ENCODE measurements at places on chromosomes 5 and 9.

GRCh38 chr5:4116834-4117233 is 521.2 kb downstream of the IRX1 start:
- DNase-seq: no peak

DNA sequence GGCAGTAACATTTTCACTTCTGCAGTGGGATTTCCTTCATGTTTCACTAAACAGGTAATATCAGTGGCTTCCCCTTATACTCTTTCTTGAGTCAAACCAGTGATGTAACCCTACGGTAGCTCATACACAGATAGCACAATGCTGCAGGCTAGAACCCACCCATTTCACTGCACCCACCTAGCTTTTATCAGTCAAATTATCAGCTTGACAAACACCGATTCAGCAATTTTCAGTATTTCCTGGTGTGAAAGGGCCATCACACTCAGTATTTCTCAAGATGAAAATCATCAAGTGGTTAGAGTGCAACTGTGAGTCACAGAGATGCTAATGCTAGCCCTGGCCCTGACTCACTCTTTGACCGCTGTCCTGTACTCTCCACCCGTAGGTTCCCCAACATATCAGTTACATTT is 242.3 kb upstream of the PTGER4 start:
- no peak for DNase-seq

GRCh38 chr5:60945813-60946187 is 795 bp downstream of the NDUFAF2 start:
- DNase-seq: no peak

DNA sequence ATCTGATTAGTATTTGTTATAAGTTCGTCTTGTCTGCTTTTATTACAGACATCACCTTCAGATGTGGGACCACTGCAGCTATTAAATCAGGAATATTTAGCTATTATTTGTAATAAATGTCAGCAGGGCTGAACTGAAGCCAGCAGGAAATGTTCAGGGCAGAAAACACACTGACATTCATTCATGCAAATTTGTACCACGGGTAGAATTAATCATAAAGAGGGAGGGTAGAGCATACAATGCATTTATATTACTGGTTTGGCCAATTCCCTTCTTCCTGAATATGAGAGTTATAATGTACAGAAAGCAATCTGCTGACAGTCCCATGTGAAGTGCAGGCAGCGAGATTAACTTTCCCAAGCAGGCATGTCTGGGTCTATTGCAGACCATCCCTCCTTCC is 117.3 kb upstream of the NUDT12 start:
- DNase-seq: no peak

DNA sequence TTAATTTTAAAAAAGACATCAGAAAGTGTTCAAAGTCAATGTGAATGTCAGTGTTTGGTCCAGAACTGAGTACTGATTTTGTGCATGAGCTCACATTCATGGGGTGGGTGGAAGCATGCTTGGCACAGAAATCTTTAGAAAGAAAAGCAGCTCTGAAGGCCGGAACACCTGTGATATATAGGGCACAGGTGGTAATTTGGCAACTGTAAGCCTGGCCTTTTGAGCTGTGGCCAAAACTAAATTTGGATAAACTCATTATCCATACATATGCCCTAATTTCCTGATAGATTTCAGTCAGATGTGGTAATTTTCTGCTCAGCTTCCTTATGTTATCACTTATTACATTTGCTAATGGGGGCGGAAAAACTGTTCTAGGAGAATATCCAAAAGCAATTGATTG is 211.4 kb downstream of the HCN1 start:
- DNase-seq: no peak

- no peak for DNase-seq
These were observed 47.8 kb downstream of the RETREG1 start for GRCh38 chr5:16568875-16569580.

DNA sequence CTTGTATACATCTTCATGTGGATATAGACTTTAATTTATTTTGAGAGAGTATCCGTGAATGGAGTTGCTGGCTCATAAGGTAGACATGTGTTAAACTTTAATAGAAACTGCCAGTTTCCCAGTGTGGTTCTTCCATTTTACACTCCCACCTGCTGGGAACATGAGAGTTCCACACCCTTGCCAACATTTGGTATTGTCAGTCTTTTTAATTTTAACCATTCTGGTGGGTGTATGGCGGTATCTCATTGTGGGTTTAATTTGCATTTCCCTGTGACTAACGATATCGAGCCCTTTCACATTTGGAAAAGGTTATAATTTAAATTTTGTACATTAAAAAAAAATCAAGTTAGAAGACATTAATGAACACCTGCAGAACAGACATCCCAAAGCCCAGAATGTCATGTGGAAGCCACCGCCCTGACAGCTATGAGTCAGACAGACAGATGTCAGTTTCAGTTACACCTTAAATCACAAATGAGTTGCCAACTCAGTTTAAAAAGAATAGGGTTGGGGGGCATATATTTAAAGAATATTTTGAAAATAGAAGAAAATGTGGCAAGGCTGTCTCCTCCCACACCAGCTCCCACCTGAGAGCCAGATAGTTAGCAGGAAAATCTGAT is 36.9 kb downstream of the ANKRD33B start:
- DNase-seq: no peak

GRCh38 chr9:114149765-114150340 is 5.5 kb upstream of the COL27A1 start:
- no peak for DNase-seq

DNA sequence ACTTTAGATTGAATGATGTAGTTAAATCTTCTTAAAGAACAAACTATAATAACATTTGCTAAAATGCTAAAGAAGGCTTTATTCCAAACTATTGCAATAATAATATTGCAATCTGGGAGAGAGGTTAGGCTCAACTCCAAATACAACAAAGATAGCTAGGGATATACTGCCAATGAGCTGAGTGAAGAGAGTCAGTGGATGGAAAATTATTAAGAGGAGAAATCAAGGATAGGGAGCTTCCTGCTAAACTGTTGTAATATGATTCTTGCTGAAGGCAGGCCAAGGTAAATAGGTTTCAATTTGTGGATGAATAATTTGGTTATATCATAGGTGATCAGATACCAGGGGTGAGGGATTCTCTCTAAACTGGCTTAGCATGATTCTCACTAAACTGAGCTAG is 1651.5 kb downstream of the EFNA5 start:
- DNase-seq: no peak

- DNase-seq: no peak
These were observed 1.9 kb downstream of the CD274 start for GRCh38 chr9:5452286-5452609.

DNA sequence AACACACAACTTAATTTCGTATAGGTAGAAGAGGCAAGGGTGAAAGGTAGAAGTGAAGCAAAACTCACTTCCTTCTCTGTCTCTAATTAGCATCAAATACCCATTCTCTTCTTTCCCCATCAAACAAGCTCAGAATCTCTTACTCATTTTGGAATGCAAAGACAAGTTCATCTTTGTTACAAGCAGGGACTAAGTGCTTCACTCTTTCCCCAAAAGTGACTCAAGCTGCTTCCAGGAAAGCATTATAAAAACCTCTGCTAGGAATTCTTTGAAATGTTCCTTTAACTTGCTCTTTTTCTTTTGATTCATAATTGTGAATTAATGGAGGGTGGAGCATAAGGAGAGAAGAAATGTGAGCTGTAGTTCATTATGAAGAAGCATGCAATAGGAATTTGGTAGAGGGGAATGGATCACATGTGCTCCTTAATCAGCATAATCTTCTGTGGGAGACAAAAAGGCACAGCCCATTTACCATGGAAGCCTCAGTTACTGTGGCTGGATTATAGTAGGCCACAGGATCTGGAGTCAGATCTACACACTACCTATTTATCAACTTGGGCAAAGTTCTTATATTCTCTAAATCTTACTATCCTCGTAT is 109.5 kb upstream of the DPYSL3 start:
- no peak for DNase-seq

DNA sequence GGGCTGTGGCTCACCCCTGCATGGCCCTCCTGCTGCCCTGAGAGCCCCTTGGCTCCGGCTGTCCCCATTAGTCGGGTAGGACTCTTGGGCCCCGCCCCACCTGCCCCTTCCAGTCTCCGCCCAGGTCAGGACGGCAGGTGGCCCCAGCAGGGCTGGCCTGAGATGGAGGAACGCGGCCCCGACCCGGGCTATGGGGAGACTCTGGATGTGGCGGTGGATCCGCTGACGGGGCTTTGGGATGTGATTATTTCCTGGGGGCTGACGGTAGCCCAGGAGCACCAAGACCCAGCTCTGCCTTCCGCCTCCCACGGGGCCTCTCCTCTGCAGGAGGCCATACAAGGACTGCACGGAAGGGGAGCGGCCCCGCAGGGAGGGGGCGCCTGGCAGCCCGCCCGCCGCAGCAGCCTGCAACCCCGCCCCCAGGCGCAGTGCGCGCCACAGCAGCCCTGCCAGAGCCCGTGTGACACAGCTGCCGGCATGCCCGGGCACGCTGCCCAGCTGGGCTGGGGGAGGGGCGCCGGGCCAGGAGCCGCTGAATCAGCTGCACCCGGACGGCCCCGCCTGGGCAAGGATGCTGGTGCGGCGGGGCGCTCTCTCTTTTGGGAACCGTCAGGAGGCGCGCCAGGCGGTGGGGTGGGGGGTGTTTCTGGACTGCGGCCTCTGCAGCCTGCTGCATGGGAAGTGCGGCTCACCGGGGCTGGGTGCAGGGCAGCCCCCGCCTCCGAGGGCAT is 9.2 kb downstream of the TMEM250 start:
- DNase-seq: peak; percentile 85

GRCh38 chr9:112279501-112279900 is 53.9 kb downstream of the PTBP3 start:
- no peak for DNase-seq

DNA sequence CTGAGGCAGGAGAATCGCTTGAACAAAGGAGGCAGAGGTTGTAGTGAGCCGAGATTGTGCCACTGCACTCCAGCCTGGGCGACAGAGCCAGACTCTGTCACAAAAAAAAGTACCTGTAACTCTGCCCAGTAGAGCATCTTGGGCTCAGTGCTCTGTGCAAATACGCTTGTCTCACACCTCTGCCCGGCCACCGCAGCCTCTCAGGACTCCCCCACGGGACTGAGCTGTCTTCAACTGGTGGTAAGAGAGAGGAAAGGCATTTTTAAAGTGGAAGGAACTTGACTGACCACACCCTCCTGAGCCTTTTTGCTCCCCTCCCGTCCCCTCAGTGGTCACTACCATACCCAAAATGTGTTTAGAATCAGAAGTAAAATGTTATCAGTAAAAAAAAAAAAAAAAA is 174.3 kb upstream of the PIK3R1 start:
- DNase-seq: no peak

GRCh38 chr9:36987891-36988290 is 46.2 kb downstream of the PAX5 start:
- DNase-seq: no peak

DNA sequence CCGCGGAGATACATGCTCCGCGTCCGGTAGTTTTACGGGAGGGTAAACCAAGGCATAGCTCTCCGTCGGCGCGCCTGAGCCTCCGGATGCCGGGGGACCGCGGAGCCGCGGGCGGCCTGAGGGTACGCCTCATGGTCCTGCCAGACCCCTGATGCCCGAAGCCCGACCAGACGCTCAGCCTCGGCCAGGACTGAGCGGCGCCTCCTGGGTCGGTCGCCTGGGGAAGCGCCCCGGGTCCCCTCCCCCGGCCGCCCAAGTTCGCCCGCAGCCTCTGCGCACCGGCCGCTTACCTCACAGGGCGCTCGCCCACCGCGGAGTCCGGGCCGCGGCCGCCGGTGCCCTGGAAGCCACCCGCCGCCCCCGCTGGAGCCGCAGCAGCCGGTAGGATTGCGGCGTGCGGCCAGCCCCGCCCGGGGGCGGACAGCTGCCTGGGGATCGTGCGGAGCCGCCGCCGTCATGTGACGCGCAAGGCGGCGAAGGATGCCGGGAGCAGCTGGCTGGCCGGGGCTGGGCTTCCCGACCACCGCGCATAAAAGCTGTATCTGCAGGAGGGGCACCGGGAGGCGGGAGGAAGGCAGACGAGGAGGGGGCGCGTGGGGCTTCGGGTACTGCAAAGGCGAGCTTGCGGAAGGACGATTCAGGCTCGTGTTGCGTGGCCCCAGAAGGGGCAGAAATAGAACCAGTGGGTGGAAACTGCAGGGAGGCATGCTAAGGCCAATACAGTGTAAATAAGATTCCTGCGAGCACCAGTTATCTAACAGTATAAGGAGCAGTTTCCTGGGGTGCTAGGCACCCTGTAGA is at the start of gene FBXO10:
Gene FBXO10 (minus strand): TSS at position 460 of the 801 bp plus-strand sequence. CDS start 34,612 bp downstream, outside the sequence.
- DNase-seq: peak; percentile 52

DNA sequence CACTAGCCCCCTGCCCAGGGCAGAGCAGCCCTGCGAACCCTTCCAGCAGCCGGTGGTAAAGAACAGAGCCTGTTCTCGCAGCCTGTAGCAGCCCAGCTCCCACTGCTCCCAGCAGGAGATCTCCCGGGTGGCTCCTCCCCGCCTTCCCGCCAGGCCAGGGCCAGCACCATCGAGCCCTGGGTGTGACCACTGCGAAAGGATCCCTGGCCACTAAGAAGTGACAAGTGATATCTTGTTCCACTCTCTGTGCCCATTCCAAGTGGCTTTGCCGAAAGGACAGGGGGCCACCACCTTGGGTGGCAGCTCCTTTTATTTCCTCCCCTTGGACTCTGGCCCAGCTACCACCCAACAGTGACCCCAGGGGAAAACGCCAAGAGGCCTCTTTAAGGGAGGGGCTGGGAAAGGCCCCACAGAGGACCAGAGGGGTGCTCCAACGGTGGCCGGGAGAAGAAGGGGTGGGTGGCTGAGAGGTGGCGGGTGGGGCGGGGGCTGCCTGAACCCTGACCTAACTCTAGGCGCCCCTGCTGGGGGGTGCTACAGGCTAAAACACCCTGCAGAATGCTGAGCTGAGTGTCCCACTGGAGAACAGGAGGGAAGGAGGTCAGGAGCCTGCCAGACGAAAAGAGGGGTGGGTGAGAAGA is 1.6 kb downstream of the NACC2 start:
- no peak for DNase-seq

DNA sequence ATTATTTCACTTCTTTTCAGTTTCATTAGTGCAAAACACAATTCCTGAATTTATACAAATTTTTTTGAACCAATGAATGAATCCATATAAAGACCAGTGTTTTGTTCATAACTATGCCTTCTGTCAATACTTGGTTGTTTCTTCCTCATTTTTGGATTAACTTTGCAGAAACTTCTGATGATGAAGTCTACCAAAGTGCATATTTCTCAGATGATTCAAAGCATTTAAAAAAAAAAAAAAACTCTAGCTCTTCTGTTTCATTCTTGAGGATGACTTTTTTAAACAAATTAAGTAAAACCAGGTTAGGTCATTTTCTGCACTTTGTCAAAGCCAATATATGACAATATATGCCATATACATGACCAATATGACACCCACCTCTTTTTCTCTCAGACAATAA is 92.6 kb downstream of the CHSY3 start:
- no peak for DNase-seq

DNA sequence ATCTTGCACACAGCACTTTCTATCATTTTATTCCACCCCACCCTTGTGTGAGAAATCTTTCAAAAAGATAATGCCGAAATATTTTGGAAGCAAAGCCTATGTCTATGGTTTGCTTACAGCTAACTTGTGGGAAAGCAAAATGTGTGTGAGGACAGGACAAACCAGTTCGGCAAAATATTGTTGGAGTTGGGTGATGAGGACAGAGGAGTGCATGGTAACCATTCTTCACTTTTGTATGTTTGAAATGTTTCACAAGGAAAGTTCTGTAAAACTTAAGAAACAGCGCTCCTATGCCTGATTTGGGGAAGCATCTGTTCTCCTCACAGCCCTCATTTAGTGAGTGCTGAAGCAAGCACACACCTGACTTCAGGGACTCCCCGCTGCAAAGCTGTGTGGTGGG is 62.0 kb upstream of the RNF130 start:
- no peak for DNase-seq

Measured in T-helper 1 cell (primary cell).